ENCODE measurements at places on chromosomes 7 and 10.

DNA sequence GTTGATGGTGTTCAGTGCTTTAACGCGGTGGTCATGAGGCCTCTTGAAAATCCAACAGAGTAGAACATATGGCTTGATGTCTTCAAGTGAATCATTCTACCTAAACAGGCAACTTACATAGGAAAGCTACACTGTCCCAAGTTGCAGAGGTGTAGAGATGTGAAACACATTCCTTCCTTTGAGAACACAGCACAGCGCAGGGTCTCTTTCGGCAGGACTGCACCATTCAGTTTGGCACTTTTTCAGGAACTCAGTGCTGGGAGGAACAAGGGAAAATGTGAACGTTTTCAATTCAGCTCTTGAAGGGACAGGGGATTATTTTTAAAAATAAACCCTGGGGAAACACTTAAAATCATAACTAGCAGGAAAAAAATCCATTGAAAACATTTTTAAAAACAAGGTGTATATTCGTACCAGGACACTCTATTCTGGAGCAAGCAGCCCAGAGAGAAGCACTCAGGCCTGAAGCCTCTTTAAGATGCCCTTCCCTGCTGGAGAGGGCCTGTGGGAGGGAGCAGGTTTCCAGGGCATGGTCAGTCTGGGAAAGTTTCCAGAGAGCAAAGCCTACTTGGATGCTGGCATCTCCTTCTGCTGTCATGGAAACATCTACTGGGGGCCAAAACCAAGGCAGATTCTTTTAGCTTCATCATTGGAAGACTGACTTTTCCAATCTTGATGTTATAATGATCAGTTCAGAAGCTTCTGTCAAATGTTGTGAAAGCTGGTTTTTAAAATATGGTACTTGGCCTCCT is 60.4 kb upstream of the NPVF start:
- no peak for DNase-seq

- DNase-seq, result no peak
Observed at GRCh38 chr10:72946963-72947362, 7.6 kb downstream of the PLA2G12B start.

GRCh38 chr10:124512040-124512428 is 50.4 kb downstream of the LHPP start:
- DNase-seq, result no peak

DNA sequence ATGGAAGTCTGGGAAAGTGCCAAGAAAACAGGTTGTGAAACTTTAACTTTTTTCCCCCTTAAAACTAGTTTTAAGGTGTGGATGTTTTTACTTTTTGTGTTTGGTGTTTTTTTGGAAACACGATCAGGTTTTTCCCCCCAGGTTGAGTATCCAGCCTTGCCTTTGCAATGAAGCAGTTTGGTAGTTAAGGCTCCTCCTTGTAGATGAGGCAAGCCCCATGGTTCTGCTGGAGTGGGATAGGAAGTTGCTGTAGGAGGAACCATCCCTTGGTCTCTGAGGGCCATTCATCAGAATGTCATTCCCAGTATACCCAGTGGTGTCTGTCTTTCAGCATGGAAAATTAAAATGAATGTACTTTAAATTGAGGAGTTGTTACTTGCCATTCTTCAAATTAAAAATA is 2.7 kb downstream of the CUL1 start:
- DNase-seq, result no peak

DNA sequence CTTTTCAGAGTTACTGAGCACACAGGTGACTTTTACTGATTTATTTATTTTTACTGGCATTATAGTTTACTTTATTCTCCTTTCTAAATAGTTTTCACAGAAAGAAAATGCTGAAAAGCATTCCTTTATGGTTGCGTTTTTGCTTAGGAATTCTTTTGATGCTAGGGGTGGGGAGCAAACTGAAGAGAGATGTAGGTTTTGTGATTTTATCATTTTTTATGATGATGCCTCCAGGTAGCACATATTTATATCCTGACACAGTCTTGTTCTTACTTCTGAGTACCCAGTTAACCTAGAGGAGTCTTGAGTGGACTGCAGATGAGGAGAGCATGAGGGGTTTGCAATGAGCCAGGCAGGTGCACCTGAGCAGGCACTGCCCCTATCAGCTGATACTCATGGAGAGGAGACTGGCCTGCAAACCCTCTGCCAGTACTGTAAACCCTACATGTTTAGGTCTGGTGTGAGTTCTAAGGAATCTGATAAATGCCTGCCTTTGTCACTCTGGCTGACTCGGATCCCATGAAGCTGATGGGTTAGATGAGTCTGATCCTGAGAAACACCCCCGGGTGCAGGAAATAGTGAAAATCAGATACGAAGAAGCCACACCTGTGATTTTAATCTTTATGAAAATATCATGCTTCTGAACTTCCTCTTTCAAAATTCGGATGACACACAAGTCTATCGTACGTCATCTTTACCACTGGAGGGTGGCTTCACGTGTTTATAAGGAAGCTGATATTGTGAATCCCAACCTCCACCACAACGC is 302.9 kb downstream of the WDR37 start:
- no peak for DNase-seq

DNA sequence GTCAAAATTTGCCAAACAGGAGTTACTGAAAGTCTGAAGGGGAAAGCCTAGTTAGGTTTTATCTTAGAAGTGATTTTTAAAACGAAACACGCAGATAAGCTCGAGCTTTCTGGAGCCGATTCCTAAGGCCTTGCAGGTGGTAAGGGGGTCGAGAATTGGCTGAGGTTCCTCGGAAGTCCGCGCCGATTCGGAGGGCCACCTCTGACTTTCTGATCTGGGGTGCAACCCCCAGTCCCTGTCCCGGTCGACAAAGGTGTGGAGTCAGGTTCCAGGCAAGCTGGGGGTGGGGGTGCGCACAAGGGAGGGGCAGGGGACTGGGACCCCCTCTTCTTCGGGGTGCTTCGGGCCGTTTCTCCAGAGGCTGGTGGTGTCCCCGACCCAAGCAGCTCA is 701 bp upstream of the CUL1 start:
- no peak for DNase-seq

DNA sequence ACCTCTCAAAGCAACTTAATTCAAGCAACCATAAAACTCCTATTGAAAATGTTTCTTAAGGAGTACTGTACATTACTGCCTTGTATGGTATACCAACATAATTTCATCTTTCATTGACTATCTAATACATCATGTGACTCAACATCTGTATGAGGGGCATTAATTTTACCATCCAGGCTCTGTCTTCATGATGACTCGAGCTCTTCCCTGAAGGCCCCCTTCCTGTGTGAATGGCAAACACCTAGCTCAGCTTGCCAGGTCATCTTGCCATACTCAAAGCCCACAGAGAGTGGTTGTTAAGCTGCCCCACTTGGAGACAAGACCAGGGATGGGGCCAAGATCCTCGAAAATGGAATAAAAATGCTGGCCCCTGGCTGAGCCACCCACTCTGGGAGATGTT is 82.4 kb downstream of the SGMS1 start:
- DNase-seq, result no peak

DNA sequence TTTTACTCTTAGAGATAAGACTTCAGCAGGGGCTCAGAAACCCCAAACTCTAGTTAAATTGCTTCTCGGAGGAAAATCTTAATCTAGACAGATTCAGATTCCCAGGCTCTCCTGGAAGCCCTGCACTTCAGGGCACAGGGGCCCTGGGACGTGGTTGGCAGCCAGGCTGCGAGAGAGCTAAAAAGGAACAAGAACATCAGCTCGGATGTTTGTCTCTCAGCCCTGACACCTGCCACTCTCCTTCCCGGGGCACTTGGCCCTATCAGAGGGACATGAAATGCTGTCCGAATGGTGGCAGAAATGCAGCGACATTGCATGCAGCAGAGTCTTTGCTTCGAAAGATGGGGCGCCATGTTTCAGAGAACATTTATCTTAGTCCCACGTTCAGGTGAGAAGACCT is 166.8 kb downstream of the CCDC3 start:
- no peak for DNase-seq

DNA sequence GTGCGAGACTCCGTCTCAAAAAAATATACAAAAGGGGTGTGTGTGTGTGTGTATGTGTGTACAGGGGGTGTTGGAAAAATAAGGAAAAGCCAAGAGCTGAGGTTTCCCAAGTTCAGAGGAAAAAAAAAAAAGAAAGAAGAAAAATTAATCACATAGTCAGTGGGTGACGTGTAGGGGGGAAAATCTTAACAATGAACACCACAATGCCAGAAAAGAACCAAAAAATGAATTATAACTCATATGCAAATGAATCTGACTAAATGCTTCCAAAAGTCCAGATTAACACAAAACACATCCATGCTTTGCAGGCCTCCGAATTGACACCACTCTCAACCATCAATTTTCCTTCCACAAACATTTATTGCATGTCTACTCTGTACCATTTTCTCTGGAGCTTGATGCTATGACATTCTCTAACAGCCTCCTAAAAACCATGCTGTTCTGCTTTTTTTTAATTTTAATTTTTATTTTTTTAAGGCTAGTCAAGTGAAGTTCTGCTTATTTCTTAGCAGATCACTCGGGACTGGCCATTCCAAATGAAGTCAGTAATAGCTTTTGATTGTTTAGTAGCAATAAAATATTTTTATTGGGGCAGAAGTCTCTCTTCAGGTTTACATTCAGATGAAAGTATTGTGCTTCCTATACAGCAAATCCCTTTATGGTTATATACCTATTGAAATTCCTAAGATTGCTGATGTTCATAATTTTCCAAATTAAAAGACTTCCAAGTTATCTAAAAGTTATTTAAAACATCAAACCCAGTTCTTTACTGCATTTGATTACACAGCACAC is 133.8 kb downstream of the CNOT4 start:
- DNase-seq, result no peak

- no peak for DNase-seq
Observed at GRCh38 chr10:72012796-72013195, 48.6 kb downstream of the CHST3 start.

GRCh38 chr7:151298765-151299164 is 42.8 kb upstream of the NUB1 start:
- DNase-seq, result no peak

DNA sequence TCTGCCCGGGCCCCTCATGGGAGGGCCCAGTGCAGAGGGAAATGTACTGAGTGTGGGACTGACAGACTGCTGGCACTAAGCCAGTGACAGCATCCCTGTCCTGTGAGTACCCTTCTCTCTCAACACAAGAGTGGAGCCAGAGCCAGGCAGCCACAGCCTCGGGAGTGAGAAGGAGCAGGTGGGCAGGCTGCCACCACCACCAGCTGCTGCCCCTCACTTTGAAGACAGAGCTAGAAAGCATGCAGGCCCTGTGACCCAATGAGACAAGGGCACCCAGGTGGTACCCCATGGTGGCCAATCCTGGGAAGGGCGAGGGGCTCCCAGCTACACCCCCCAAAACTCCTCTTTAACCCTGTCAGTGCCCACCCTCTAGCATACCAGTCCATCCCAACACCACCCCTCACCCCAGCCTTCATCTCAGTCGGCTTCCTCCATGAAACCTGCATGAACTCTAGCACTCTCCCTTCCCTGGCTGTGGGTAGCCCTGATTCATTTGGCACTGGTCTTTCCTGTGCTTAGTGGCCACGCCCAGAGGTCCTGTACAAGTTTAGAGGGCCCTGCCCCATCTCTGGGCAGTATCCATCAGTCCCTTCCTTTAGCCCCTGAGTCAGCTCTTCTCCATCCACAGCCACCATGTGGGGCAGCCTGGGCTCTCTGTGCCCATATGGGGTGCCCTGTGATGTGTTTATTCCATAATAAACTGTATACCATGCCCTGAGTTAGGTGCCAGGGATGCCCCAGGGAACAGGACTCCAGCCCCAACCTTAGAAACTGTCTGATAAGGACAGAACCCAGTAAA is 207.0 kb upstream of the ZMIZ1 start:
- DNase-seq, result no peak

- peak; percentile 88 for DNase-seq
Observed at GRCh38 chr10:22611425-22612115, 102.8 kb downstream of the PIP4K2A start.

Measured in CD4-positive, alpha-beta T cell treated with Interleukin-10 for 1 hour (primary cell).